ENCODE measurements at places on chromosomes 6 and 20.

- no peak for DNase-seq
Observed at GRCh38 chr6:141677598-141678211, 455.0 kb upstream of the GJE1 start.

GRCh38 chr6:161882196-161882765 is 608.4 kb upstream of the AGPAT4 start:
- DNase-seq, result no peak

DNA sequence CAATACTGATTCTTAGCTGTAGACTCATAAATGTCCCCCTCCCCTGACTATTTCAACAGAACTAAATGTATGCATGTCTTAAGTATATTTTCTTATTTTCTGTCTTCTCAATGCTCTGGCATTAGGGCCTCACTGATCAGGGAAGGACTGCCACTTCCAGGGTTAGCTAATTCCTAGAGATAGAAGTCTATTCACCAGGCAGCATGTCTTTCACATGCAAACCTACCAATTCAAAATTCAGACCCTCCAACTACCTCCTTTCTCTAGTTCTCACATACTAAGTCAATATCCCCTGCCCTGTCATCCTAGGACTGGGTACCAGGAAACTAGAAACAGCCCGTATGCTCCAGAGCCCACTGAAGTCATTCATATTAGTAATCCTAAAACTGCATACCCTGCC is 132.3 kb downstream of the RALGAPA2 start:
- no peak for DNase-seq

DNA sequence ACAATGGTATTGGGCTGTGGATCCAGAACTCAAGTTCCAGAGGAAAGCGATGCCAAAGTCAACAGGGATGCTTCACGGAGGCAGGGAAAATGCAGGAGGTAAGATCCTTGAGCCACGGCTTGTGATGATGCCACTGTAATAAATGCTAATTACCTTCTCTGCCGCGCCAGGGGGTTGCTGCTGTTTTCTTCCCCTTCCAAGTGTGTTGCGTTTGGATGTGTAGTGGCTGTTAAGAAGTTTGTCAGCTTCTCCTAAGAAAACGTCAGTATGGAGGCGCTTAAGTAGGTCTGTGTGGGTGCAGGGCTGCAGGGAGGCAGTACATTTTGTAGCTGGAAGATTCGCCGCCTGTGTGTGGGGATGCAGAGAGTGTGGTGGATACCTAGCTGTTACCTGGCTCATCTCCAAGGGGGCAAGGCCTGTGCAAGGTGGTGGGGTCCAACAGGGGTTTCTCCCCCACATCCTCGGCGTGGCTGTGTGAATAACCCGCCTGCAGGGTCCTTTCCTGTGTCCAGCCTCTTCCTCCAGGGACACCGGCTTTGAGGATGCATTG is 318.7 kb downstream of the CDH4 start:
- DNase-seq, result no peak

GRCh38 chr6:34816635-34817301 is 24.9 kb downstream of the BLTP3A start:
- DNase-seq, result no peak

- no peak for DNase-seq
Observed at GRCh38 chr6:37679539-37680476, 17.9 kb downstream of the MDGA1 start.

DNA sequence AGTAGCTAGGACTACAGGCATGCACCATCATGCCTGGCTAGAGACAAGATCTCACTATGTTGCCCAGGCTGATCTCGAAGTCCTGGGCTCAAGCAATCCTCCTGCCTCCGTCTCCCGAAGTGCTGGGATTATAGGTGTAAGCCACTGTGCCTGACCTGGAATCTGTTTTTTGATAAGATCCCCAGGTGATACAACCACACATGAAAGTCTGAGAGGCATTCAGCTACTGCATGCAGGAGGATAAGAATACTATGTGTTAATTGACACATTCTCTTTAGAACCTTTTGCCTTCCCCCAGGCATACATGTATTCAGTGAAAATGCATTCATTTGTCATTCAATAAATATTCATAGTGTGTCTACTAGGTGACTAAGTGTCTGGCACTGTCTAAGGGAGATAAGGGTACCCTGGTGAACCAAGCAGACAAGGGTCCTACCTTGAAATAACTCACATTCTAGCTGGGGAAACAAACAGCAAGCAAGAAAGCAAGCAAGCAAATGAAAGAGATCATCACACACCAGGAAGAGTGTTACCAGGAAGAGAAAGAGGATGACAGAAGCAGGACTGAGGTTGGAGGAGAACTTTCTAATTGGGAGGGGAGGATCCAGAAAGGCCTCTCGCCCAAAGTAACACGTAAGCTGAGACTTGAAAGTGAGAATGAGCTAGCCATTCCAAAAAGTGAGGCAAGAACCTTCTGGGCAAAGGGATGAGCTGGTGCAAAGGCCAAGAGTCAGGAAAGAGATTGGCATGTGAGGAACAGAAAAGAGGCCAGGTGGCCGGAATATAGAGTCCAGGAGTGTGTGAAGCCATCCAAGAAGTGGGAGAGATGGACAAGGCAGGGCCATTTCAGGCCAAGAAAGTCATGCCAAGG is 6.5 kb downstream of the GFOD1 start:
- DNase-seq, result no peak

Data from stimulated activated CD4-positive, alpha-beta T cell treated with anti-CD3 and anti-CD28 coated beads, TNF-alpha, amount 100 ng/mL, for 24 hours (primary cell).